Activated naive CD4-positive, alpha-beta T cell treated with anti-CD3 and anti-CD28 coated beads for 36 hours (primary cell): ENCODE measurements at places on chromosomes 12 and 14.
A peak's percentile ranks its signal among the peaks of the same experiment; 100 is the strongest.

DNA sequence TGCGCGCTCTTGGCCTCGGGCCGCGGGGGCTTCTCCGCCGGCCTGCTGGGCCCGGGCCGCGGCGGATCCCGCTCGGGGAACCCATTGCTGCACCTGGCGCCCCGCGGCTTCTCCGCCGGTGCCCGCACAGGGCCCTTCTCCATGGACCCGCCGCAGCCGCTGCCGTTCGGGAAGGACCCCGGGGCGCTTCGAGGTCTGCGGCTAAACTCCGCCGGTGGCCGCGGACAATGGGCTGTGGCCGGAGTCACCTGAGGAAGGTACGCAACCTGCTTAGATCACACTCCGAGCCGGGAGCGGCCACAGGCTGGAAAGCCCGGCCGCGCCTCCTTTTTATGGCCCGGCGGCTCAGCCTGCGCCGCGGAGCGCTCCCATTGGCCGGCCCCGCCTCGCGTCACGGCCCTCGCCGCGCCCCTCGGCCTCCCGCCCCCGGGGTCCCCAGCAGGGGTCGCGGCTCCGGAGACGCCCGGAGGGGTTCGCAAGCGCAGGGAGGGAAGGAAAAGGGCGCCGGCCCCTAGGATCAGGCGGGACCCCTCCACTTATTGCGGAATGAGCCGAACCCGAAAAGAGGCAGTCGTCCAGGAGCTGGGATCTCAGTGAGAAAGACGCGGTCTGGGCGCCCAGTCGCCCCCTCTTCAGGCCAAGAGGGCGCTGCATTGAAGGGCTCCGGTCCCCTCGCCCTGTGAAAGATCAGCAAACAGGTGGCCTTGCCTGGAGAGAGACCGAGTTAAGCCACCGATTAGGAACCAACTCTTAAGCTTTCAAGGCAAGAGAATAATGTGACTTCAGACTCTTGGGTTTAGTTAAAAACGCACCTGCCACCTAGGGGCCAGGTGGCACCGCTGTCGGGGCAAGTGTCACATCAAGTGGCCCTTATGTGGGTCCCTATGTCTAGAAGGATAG, at the start of gene GCH1:
Gene GCH1 (minus strand): TSS at position 306 of the 900 bp plus-strand sequence. CDS start 163 bp downstream, at position 143.
- peak; percentile 72 for DNase-seq

- DNase-seq, result no peak
Measured at GRCh38 chr14:79514700-79515099, 696.6 kb downstream of the DIO2 start.

DNA sequence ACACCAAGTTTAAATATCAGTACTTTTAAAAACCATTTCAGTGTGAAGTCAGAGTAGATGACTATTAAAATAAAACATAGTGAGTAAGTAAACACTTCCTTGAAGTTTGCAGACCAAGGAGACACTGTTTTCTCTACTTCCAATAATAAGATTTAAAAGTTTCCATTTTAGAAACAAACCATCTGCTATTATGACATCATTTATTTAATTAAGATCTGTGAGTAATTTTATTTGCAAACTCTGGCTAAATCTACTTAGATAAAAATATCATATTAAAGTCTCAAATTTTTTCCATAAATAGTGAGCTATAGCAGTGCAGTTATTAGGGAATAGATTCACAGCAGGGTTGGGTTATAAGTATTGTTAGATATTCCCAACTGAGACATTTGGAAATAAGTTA, 1267.0 kb upstream of the FLRT2 start:
- DNase-seq, result no peak

DNA sequence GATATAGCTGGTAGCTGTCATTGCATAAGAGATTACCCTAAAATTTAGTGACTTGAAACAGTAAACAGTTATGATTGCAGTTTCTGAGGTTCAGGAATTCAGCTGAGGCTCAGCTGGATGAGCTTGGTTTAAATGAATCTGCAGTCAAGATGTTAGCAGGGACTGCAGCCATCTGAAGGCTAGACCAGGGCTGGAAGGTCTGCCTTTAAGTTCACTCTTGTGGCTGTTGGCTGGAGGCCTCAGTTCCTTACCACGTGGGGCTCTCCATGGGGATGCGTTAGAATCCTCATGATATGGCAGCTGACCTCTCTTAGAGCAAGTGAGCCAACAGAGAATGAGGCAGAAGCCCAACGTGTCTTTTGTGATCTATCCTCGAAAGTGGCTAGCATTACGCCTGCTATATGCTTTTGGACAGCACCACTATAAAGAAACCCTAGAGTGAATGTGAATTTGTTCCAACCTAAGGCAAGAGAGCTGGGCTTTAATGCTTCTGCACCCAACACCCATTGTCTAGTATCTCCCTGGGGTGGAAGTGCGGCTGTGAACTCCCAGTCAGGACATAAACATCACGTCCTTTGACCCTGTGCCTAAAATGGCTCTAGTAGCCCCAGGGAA, 26.0 kb downstream of the HSPB8 start:
- no peak for DNase-seq

DNA sequence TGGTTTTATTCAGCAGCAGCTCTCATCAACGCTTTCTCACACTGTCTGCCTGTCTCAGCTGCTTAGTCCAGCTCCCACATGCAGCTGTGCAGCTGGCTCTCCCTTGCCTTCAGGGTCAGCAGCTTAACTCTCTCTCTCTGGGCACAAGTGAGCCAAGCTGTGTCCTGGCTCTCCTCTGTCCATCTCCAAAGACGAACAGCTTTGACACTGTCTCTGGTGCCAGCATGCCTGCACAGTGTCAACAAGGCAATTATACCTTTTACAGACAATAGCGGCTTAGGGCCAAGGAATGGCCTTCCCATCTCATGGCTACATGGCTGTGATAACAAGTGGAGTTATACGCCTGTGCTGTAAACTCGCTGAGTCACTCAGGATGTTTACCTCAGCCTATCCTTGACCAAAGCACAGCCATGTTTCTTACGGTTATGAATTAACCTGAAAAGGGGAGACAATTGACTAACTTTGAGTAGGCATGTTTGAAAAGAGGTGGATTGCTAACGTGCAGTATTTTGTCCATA, 38.4 kb upstream of the MANSC4 start:
- DNase-seq, result no peak

DNA sequence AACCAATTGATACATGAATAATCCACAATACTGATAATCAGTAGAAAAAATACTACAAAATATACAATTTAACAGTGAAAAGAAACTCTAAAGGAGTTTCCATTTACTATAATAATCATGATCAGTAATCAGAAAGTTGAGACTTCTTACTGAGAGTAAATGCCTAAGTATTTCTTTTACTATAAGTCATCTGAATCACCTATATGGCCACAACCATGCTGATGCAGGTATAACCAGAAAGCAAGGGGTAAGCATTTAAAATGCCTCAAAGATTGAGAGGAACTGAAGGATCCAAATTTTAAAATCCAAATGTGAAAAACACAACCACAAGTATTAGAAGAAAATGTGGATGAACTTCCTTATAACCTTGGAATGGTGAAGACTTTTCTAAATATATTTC, 23.4 kb downstream of the CDK17 start:
- no peak for DNase-seq

DNA sequence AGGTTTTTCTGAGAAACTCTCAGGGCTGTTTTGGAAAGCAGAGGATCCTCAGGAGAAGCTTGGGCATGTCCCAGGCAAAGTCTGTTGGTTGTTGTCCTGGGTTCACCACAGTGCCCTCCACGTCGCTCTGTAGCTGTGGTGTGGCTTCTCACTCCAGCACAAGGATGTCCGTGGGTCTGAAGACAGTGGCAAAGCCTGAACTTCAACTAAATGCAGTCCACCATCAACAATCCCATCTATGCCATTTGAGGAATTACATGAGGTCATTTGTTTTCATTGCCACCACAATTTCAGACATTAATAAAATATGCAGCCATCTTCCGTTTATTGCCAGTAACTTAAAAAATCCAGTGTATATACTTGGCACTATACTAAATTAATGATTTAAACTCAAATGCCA, 272.1 kb downstream of the LRIG3 start:
- no peak for DNase-seq

DNA sequence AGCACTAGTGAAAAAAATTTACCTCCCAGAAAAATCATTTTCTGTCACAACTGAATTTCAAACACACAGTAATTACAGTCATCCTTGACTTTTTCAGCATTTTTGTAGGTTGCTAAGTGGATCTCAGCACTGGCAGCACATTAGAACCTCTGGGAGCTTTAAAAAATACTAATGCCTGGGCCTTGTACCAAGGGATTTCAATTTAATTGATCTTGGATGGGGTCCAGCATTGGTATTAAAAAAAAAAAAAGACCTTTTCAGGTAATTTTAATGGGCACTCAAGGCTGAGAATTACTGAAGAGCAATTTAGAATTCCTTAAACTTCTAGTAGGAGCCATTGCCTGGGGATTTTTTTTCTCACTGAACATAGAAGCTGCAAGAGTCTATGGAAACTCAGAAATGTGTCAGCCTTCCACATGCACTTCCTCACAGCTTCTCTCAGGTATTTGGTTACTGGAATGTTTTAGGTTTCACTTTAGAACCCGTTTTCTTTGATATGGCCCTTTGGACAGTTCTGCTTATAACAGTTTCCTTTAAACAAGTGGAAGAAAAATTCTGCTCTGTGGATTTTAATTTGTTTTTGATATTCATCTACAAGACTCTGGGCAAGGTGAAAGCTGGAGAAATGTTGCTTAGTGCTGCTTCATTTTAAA, 88.5 kb upstream of the DACT1 start:
- no peak for DNase-seq

DNA sequence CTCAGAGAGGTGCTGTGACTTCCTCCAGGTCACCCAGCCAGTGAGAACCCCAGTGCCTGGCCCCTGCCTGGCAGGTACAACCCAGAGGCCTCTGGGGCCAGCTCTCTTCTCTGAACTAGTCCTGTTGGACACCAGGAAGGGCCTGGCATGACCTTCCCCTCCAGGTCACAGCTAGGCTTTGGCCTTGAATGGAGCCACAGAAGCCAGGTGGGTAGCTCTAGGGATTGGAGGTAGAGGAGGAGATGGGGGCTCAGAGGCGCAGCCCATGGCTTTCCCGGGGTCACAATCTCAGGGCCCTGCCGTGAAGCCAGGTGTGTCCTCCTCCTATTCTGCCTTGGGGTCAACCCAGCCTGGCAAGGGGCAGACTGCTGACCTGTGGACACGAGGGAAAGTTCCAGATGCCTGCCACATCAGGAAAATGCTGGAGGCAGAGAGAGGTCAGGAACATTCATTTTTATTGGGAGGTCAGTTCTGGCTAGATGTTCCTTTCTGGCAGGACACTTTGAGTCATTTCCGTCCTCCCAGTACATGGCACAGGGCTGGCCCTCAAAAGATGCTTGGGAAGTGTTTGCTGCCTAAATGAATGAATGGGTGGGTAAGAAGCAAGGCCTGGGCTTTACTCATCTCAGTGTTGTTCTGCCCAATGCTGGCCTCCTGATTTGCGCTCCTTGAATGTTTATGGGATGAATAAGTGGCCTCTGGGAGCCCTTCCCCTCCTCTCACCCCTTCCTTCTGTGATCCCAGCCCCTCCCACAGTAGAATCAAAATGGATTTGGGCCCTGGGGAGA, 25.4 kb downstream of the FAM222A start:
- DNase-seq, result no peak

DNA sequence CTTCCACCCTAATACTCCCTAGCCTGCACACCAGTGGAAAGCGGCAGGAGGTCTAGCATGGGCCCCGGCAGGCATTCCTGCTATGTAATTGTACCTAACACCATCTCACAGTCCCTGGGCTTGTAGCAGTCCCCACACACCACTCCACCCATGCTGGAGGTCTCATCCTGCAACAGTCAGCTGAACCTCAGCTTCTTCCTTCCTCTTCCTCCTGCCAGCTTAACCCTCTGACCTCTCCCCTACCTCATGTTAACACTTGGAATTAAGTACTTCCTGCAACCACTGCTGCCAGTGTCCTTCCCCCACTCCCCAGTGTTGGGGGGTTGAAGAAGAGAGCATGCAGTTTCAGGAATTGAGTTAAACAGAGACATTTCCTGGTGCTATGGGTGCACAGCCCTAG, 7.6 kb downstream of the ADCY4 start:
- DNase-seq, result no peak

DNA sequence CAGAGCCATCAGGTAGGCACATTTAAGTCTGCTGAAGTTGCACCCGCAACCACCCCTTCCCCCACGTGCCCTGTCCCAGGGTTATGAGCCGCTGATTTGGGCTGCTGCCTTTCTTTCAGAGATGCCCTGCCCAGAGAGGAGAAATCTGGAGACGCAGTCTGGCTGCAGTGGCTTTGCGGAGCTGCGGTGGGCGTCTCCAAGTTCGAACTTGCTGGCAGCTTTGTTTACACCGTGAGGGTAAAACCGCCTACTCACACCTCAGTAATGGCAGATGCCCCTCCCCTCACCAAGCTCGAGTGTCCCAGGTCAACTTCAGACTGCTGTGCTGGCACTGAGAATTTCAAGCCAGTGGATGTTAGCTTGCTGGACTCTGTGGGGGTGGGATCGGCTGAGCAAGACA, 14.7 kb downstream of the PTCSC3 start:
- no peak for DNase-seq

DNA sequence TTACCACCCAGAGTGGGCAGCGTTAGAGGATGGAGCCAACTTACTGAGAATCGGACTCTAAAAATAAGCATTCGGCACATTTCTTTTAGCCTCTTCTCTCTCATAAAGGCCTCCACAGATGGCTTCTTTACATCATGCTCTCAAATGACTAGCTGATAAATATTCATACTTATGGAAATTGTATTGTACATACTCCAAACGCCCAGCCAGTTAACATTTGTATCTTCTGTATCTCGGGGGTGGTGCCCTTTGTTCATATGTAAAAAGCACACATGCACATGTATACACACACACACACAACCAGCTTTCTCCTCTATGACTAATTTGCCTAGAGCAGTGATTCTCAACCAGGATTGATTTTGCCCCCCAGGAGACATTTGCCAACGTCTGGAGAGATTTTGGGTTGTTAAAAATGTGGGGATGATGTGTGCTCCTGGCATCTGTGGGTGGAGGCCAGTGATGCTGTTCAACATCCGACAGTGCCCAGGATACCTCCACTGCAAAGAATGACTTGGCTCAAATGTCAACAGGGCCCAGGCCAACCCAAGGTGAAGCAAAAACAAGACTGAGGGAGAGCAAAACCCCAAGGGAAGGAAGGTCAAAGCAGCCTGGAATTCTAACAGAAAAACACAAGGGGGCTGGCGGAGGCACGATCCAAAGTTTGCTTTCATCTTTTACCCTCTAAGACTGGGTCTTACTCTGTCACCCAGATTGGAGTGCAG, 15.2 kb upstream of the CDK2AP1 start:
- no peak for DNase-seq

GRCh38 chr12:47808574-47809365, 10.9 kb downstream of the HDAC7 start:
- peak; percentile 84 for DNase-seq

GRCh38 chr14:79587875-79588274, 623.4 kb downstream of the DIO2 start:
- DNase-seq, result no peak

- no peak for DNase-seq
Measured at GRCh38 chr12:104276273-104277131, 27.0 kb upstream of the EID3 start.

DNA sequence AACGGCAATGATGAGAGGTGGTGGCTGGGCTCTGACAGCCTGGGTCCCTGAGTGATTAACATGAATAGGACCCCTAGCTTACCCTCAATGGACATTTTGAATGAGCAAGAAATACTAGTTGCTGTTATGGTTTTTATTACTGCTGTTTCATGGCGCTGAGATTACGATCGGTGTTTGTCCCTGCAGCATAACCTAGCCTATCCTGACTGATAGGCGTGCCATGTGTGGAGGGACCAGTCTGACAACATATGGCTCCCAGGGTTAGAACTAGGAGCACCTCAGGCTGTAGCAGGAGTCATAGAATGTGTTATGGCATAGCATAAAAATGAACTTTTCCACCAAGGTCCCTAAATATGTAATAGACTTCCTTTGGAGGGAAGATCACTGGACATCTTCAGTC, 137.5 kb upstream of the HIF1A start:
- DNase-seq, result no peak

- DNase-seq, result no peak
Measured at GRCh38 chr12:110732572-110732971, 10.1 kb downstream of the PPP1CC start.
